ENCODE measurements at places on chromosomes 4 and X.

DNA sequence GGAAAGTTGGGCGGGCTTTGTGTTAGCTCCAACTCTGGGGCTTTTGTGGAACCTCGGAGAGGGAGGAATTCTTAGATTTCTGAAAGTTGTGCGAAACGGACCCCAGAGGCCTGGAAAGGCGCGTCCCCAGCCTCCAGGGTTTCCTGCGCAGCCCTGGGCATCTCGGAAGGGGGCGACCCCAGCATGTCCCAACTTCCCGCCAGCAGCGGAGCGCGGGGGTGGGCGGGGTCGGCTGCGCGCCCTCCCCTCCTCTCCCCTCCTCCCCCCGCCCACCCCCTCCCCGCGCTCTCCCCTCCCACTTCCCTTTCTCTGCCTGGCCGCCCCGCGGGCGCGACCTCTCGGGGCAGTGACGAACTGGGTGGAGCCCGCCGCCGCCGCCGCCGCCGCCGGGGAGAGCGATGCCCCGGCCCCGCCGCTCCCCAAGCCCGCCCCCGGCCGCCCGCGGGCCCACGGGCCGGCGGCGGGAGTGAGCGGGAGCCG, 16.8 kb downstream of the PTTG2 start:
- DNase-seq, result peak; percentile 70

DNA sequence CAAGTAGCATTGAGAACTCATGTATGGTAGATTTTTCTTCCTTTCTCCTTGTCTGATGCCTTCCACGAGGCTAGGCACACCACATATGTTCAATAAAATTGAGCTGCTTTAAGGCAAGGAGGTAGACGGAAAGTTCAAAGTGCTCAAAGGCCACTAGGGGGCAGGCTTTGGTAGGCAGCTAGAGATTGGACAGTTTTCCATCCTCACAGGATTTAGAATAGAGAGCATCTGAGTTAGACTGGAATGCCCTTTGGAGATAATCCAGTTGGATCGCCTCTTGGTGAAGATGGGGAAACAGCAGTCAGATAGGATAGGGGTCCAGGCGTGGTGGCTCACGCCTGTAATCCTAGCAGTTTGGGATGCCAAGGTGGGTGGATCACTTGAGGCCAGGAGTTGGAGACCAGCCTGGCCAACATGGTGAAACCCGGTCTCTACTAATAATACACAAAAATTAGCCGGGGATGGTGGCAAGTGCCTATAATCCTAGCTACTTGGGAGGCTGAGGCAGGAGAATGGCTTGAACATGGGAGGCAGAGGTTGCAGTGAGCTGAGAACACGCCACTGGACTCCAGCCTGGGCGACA, 30.4 kb downstream of the ELF4 start:
- DNase-seq, result peak; percentile 42

DNA sequence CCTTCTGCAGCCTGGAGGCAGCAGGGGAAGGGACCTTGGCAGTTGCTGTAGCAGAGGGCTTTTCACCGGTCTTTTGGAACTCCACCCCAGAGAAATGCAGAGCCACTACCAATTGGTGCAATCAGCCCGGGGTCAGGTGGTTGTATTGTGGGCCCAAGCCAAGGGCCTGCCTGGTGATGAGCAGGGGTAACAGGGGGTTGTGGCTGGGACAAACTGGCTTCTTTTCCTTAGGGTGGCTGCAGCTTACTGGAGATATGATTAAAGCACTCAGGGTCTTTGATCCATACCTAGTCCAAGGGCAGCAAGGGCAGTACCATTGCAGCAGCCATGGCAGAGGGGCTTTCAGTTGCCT, 28.1 kb downstream of the ENPEP start:
- DNase-seq, result no peak

GRCh38 chrX:68942840-68943239, 114.0 kb downstream of the EFNB1 start:
- DNase-seq, result no peak

DNA sequence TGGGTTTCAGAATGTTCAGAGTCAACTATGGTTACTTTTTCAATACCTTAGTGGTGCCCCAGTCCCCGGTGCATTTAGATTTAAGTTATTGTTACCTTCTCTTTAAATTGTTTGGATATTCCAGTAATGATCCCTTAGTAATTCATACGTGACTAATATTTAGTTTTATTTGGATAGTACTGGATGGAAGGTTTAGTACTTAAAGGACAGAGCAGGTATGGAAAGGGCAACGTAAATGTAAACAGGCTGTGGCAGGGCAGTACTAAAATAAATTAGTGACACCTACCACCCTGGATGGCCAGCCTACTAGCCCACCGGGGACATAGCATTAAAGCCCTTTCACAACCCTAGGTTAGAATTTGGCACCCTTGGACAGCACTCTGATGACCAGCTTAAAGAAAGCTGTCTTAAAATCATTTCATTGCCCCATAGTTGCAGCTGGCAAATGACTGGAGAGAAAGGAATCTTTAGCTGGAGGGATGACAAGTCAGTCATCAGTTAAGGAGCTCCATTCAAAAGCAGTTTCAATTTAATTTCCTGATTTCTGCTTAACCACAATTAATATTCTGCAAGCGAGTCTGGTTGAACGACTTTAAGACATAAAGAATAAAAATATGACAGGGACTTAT, 16.4 kb downstream of the PLP1 start:
- DNase-seq, result no peak

DNA sequence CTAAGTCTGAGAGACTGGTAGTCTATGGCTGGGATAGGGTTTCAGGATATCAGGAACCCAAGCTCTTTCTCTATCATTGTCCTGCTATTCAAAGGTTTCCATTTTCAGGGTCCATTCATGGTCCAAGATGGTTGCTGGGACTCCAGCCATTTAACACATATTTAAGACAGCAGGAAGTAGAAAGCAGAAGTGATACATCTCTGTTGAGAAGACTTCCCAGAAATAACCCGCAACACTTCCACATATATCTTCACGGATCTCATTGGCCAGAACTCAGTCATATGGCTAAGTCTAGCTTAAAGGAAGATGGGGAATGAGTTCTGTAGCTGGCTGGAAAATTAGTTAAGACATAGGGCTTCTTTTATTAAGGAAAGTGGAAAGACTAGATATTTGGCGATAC, 23.8 kb downstream of the CTSO start:
- DNase-seq, result no peak

DNA sequence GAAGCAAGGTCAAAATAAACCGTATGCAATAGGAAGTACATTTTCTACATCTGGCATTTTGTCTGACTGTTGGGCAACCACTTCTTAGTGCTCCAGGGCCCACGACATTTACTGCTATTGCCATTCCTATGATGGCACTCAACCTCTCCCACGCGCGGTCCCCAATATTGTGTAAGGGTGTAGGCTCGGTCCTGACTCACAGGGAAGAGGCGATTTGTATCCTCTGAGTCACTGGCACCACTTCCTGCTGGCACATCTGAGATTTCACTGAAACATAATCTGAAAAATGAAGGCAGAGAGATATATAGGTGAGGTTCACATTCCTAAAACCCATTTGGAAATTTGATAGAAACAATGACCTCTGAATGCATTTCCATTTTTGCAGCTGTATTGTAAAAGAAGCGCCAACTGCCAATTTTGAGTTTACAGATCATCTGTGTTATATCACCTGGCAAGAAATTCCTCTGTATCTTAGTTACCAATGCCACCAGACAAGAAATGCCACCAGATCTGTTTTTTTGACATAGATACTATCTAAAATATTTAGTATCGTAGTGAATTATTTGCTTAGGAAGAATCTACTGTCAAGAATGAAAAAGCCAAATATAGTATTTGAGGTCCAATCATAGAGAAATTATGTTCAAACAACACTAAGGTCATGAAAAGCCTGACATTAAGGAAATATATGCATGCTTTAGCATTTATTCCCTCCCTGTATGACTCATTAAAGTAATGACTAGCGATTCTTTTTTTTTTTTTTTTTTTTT, 9.8 kb downstream of the EREG start:
- DNase-seq, result peak; percentile 39

DNA sequence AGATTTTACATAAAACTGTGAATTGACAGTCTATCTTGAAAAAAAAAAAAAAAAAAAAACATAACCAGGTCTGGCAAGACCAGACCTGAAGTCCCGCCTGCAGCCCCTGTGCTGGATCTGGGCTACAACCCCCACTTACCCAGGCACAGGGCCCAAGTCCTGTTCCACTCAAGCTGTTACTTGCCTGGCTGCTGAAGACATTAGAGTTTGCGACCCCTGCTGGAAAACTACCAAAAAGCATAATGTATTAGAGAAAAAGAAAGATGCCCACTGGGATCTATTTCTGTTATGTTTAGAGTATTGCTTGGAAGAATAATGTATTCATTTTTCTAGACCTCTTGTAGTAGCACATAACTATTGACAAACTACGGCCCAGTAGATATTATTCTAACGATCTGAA, 4.7 kb downstream of the HS3ST1 start:
- peak; percentile 1 for DNase-seq

DNA sequence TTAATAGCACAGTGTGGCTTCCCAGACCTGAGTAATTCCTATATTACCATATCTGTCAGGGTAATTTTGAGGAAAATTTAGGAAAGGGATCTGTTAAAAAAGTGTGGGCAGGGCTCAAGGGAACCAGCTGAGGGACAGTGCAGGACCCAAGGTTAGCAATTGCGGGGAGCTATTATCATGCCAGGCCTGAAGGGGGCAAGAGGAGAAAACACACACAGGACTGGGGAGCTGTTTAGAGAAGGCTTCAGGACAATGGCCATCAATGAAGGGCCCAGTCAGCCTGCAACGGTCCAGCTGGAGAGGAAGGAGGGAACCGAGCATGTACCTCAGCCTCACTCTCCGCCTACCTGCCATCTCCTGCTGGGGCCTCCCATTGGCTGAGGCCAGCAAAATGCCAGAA, 19.0 kb upstream of the NHS start:
- DNase-seq, result no peak
